Neural progenitor cell (in vitro differentiated cells): ENCODE measurements at places on chromosomes 13 and 19.
A peak's percentile ranks its signal among the peaks of the same experiment; 100 is the strongest.

GRCh38 chr19:50983625-50984292, at the start of gene KLK7:
Gene KLK7, minus strand, starts transcription at chr19:50983917. Its CDS starts 1,518 bp downstream, at chr19:50982399.
- no peak for DNase-seq

GRCh38 chr13:22031702-22032286, 360.9 kb downstream of the FGF9 start:
- no peak for DNase-seq

GRCh38 chr19:16377521-16377920, 52.9 kb downstream of the KLF2 start:
- no peak for DNase-seq

- no peak for DNase-seq
Observed at GRCh38 chr13:28392896-28393505, 101.9 kb downstream of the FLT1 start.

GRCh38 chr19:33885236-33885635, 88.6 kb downstream of the KCTD15 start:
- no peak for DNase-seq

- DNase-seq = no peak
Observed at GRCh38 chr13:107231944-107232343, 664.0 kb upstream of the ARGLU1 start.

GRCh38 chr19:13959962-13960862, 7.9 kb downstream of the DCAF15 start:
- DNase-seq = peak; percentile 30
